Activated CD4-positive, alpha-beta T cell treated with anti-CD3 and anti-CD28 coated beads, Interleukin-10, Interleukin-2, amounts not matched to agents 100 ng/mL and 50 ng/mL, durations not matched to agents 16 hours and 8 hours (primary cell): ENCODE measurements at places on chromosomes 13 and 19.

DNA sequence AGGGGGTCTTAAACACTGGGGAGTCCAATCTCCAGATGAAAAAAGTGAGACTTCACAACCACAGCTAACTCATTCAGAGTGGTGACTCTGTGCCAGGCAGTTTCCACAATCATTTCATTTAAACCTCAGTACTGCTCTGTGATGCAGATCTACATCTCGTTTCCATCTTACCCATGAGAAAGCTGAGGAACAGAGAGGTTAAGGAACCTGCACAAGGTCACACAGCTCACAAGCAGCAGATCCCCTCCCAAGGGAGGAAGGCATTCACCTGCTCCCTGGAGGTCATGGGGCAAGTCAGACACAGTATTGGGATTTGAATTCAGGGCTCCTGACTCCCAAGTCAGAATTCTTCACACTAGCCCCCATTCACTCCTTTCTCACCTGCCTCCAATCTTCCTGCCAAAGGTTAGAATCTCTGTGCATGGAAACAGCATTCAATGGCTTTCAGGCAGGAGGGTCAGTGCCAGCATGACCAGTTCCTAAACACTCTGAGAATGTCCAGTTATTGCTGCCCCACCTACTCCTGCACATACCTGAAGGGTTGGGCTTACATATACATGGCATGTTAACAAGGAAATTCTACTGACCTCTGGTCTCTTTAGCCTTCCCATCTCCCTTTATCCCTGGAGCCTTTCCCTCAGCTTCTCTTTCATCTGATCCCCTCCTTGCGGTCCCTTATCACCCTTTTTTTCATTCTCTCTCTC, 1.9 kb downstream of the CABP5 start:
- DNase-seq, result no peak

DNA sequence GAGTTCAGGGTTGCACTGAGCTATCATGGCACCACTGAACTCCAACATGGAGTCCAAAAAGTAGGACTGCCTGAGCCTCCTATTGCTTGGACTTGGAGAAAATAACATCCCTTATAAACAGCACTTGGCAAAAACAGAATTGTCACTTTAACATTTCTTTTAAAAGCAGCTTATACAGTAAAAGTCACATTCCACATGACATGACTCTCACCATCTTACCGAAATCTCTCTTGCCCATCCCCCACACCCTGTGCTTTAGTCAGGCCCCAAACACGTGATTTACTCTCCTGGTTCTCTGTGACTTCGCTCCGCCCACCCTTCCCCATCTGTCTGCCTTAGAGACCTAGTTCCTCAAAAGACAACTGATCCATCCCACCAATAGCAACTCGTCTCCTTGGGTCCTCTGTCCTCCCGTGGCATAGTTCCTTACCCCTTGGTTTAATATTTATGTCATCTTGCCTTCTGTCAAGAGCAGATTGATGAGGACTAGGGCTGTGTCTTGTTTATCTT, 4.6 kb downstream of the SAFB start:
- DNase-seq, result peak; percentile 55

DNA sequence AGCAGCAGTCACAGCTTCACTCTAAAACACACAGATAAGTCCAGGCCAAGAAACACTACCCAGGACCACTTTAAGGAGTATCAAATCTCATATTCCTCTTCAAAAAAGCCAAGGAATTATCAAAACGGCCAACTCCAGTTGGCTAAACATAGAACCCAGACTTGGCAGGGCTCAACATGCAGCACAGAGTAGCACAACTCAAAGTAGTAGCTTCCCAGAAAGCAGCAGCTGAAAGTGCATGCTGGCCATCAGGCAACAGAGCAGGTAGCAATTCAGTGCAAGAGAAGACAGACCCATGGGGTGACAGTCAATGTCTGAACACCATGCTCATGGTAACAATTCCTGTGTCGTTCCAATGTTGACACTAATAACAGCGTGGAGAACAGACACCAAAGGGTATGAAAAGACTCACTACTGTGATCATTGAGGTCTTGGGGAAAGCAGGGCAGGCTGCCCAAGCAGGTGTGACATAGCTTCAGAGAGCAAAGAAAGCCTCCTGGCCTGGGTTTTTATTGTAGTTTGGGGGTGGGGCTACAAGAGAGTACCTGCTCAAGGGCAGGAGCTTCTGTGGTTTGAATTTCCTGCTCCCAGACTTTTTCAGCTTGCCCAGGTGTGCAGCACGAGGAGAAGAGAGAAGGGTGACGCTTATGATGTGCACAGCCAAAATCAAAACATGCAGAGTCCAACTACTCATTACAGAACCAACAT, 6.2 kb downstream of the ZNF709 start:
- DNase-seq, result no peak

DNA sequence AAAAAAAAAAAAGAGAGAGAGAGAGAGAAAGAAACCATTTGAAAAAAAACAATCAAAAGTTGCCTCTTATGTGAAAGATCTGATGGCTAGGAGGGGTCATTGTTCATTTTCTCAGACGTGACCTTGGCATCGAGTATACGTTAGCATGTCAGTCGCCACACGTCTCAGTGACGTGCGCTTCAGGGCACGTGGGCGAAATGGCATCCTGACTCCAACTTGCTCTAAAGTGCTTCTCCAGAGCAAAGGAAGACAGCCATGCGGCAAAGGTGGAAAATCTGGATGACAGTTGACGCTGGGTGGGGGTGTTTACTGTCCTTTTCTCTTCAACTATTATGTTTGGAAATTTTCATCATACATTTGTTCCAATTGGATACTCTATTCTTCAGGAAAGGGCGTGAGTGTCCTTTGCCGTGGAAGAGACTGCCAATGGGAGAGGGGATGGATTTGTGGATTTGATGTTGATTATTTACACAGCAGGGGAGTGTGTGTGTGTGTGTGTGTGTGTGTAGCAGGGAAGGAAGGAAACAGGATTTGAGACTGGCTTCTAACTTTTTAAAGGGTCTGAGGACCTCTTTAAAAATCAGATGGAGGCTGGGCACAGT, 25.0 kb downstream of the KLF2 start:
- DNase-seq, result no peak

GRCh38 chr19:42057846-42058245, 12.2 kb downstream of the GRIK5 start:
- no peak for DNase-seq

DNA sequence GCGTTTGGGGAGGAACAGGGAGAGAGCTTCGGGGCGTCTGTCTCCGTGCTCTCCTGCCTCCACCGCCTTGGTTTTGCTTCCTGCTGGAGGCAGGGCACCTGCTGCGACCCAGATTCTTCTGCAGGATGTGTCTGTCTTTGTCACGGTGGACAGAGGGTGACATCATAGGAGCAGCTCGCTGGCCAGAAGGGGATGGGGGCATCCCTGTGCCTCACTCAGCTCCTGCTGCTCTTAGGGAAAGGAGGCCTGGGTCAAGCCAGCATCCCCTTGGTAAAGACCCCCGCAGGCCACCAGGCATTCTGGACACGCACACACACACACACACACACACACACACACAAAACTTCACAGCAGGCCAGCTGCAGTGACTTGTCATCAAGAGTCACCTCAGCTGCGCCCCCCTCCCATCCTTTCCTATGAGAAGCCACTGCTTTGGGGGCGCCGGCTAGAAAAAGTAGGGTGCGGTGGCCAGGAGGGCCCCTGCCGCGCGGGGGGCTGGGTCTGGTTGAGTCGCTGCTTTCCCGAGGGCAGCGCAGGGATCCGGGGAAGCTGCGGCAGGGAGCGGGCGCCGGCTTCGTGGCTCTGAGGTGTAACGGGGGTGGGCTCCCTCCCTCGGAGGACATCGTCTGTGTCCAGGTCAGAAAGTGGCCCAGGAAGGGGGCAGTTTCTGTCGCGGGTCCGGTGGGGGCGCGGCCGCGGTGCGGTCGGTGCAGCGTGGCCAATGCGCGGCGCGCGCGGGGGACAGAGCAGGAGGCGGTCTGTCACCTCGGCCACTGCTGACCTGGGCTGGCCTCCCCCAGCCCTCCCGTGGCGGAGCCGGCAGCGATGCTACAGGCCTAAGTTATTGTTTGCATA, 15.8 kb upstream of the NPAS1 start:
- DNase-seq, result no peak

DNA sequence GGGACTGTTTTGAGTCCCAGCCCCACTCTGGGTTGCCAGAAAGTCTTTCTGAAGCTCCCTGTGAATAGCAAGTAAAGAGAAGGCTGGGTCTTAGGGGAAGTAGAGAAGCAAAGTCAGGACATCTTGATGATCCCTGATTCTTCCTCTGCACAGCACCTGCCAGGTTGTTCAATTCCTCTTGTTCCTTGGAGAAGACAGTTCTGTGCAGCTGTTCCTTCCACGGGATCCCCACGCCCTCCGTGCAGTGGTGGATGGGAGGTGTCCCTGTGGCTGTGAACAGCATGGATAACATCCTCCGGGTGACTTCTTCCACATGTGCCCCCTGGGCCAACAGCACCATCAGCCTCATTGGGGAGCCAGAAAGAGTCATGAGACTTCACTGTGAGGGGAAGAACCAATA, 29.1 kb upstream of the IGLON5 start:
- no peak for DNase-seq

- DNase-seq, result peak; percentile 1
Measured at GRCh38 chr13:103276775-103277498, 210.7 kb upstream of the SLC10A2 start.
